ACHN (cell line): ENCODE measurements at places on chromosomes 5 and 9.

DNA sequence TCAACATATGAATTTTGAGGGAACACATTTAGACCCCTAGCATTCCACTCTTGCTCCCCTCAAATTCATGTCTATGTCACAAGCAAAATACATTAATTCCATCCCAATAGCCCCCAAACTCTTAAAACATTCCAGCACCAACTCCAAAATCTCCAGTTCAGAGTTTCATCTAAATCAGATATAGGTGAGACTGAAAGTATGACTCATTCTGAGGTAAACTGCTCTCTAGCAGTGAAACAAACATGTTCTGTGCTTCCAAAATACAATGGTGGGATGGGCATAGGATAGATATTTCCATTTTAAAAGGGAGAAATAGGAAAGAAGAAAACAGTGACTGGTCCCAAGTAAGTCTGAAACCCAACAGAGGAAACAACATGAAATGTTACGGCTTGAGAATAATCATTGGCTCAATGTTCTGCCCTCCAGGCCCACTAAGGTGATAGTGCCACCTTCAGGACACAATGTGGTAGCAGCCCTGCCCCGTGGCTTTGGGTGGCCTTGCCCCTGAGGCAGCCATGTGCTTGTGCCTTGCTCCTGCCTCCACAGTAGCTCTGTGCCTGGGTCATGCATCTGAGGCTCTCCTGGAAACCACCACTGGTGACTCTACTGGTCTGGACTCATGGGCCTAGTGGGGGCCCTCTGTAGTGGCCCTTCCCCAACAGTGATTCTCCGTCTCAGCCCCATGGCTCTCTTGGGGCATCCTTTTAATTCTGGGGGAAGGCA, 36.4 kb upstream of the IPPK start:
- peak; percentile 44 for DNase-seq

DNA sequence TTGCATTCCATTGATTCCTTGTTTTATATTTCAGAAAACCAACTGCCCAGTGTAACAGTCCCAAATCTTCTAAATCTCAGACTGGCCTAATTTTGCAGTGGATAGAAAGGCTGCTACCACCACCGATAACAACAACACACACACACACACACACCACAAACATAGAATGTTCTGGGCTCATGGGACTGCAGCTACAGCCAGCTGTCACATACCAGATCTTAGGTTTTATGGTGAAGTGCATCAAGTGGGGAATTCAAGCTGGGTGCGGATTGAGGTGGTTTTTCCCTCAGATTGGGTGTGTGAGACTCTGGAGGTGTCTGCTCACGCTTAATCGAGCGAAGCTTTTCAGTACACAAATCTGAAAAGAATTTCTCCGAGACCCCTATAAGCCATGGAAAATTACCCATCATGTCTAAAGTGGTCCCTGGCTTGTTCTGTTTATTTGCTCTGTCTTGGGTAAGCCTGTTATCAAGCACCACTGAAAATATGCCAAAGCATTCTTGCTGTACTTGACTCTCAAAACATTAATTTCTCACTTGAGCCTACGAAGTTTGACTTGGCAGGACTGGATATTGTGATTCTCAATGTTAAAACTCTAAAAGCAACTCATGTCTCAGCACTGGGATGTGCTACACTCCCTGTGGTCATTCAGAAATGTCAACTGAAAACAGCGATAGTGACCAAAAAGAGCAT, 71.1 kb downstream of the ALDH7A1 start:
- DNase-seq: no peak

GRCh38 chr5:180806351-180807011, 3.9 kb upstream of the MGAT1 start:
- DNase-seq: no peak

GRCh38 chr9:7976167-7976755, 176.7 kb upstream of the DMAC1 start:
- no peak for DNase-seq

DNA sequence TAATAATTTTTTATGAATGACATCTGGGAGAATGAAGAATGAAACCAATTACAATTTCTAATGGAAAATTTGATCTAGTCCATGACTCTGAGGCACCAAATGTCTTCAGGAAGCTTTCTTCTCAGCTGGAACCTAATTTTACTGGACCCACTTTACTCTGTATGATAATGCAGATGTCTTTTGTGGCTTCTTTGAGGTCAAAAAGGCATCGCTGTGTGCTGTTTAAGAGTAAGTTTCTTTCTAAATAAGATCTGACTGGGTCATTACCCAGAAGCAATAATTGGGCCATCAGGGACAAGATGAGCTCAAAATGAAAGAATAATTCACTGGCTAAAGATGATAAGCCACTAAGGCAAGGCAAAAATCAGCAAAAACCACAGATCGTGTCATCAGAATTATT, 633.4 kb downstream of the PSAT1 start:
- no peak for DNase-seq

DNA sequence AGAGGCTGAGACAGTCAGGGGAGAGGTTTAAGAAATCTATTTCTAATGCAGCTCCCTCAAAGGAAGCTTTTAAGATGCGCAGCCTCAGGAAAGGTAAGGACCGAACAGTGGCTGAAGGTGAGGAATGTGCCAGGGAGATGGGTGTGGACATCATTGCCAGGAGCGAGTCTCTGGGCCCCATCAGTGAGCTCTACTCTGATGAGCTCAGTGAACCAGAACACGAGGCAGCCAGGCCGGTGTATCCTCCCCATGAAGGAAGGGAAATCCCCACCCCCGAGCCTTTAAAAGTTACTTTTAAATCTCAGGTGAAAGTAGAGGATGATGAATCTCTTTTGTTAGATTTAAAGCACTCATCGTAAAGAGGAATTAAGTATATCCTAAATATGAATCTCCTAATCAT, 8.2 kb downstream of the CAVIN4 start:
- DNase-seq: no peak
